Naive thymus-derived CD8-positive, alpha-beta T cell (primary cell): ENCODE measurements at places on chromosomes 4 and X.

DNA sequence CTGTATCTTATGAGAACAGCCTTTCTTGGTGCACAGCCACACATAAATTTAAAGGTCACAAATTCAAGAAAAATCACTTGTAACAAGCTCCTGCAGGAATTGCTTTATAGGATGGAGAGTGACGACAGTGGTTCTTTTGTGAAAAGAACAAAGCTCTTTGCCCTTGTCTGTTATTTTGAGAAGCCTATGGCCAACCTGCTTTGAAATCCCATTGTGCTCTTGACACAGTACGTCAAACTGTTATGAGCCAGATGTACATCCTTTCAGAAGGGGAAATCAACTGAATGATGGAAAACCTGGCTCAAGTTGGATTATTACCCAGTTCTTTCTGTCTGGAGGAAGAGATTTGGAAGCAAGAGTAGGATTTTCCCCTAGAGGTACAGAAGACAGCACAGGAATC is 1454.2 kb downstream of the ARAP2 start:
- no peak for DNase-seq

DNA sequence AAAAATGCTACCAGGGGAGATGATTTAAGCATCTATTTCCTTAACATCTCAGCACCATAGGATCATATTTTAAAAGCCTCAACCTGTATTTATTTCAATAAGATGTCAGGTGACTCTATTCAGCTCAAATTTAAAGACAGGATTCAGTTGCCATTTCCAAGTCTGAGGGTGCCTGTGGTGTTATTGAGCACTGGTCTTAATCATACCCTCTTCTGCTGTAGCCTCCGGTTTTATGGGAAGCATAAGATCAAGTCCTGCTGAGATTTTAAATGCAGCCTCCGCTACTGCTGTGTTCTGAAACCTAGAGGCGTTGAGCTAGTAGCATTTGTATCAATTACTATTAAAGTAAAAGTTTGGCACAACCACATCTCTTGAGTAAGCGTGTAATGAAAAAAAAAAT is 185.7 kb upstream of the NWD2 start:
- DNase-seq, result no peak

- no peak for DNase-seq
Measured at GRCh38 chrX:134526399-134526798, 66.4 kb downstream of the HPRT1 start.

GRCh38 chr4:183101956-183102480 is 3.0 kb downstream of the WWC2 start:
- no peak for DNase-seq

DNA sequence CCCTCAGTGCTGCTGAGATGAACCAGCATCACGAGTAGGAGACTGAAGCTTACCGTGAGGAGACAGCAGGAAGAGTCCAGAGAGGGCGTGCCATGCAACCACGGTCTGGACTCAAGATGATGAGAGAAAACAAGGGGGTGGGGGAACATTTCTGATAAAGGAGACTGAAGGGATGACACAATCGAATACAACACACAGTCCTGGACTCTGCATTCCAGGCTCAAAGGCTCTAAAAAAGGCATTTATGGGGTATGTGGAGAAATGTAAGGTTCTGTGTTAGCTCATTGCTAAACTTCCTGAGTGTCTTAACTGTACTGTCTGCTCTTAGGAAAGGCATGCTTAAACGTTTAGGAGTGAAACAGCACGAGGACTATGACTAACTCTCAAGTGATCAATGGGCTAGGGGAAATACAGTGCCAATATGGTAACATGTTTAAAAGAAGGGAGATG is 20.6 kb upstream of the IRAK1 start:
- no peak for DNase-seq

GRCh38 chrX:15864023-15864422 is 9.4 kb upstream of the AP1S2 start:
- DNase-seq, result no peak

DNA sequence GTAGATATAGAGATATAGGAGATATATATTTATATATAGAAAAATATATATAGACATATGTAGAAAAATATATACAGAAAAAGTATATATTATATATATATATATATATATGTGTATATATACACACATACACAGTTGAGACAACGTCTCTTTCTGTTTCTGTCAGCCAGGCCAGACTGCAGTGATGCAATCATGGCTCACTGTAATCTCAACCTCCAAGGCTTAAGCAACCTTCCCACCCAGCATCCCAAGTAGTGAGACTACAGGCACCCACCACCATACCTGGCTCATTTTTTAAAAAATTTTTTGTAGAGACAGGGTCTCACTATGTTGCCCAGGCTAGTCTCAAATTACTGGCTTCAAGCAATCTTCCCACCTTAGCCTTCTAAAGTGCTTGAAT is 426.3 kb downstream of the GPM6A start:
- no peak for DNase-seq
